ENCODE measurements at places on chromosomes 5 and 9. TPM values are rescaled to one million over a fixed set of nuclear protein-coding genes. Genes with fewer than 3 reads are reported as not detected.

ANKRD34B gene
- not detected for total RNA-seq

SOHLH1 gene
- not detected for total RNA-seq

CARD9 gene
- total RNA-seq, result 3.1 TPM

SH3PXD2B gene
- 3.3 TPM for total RNA-seq

OR2Y1 gene
- not detected for total RNA-seq

IFNA21 gene
- not detected for total RNA-seq

GABRB2 gene
- total RNA-seq, result 0.08 TPM

GGTA1 gene
- 2.4 TPM for total RNA-seq

PCDHA7 gene
- 0.05 TPM for total RNA-seq

NMUR2 gene
- not detected for total RNA-seq

PCDHGB7 gene
- 3.1 TPM for total RNA-seq

RIGI gene
- total RNA-seq, result 6.7 TPM

OR1J2 gene
- not detected for total RNA-seq

GPR21 gene
- total RNA-seq, result 0.67 TPM

OTULIN gene
- 12.7 TPM for total RNA-seq

C1QTNF3 gene
- 3.1 TPM for total RNA-seq

SLC25A51 gene
- 14.1 TPM for total RNA-seq

TMC1 gene
- total RNA-seq, result not detected

PCDHB10 gene
- 0.17 TPM for total RNA-seq

TEX10 gene
- total RNA-seq, result 10.0 TPM

TMEM167A gene
- total RNA-seq, result 31.8 TPM

CYLC2 gene
- total RNA-seq, result not detected

C8G gene
- total RNA-seq, result 323 TPM

RPP25L gene
- total RNA-seq, result 23.3 TPM

UBE2QL1 gene
- total RNA-seq, result 0.59 TPM

EDIL3 gene
- 12.0 TPM for total RNA-seq

ANKRD18A gene
- total RNA-seq, result 0.23 TPM

ENTPD8 gene
- 1.6 TPM for total RNA-seq

All from liver (tissue), 10 donors.